ENCODE measurements at places on chromosomes 12 and 14.

GRCh38 chr14:79136071-79137044, 966.2 kb downstream of the NRXN3 start:
- no peak for DNase-seq

- no peak for DNase-seq
Observed at GRCh38 chr14:63492391-63492790, 50.8 kb downstream of the PPP2R5E start.

GRCh38 chr12:76883151-76883550, 4.3 kb upstream of the CSRP2 start:
- no peak for DNase-seq

- DNase-seq = no peak
Observed at GRCh38 chr12:105358789-105359188, 28.3 kb downstream of the C12orf75 start.

DNA sequence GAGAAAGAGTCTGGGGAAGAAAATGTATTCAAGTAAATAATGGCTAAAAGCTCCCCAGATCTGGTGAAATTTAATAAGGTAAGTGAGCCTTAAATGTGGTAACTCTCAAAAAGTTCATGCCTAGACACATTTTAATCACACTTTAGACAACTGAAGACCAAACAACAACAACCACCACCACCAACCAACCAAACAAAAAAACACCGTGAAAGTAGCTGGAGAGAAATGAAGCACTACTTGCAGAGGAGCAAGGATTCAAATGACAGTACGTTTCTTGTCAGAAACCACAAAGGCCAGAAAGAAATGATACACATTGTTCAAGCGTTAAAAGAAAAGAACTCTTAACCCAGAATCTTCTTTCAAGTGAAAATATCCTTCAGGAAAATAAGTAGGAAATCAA, 208.3 kb downstream of the MYRFL start:
- no peak for DNase-seq

GRCh38 chr14:67892466-67893100, 73.0 kb downstream of the RAD51B start:
- DNase-seq = no peak

- no peak for DNase-seq
Observed at GRCh38 chr12:129830796-129831195, 73.0 kb downstream of the TMEM132D start.
